Activated CD4-positive, alpha-beta T cell treated with anti-CD3 and anti-CD28 coated beads, Interleukin-2, Interleukin-4, amounts not matched to agents 100 ng/mL and 50 ng/mL, durations not matched to agents 16 hours and 8 hours (primary cell): ENCODE measurements at places on chromosomes 5 and 9.

DNA sequence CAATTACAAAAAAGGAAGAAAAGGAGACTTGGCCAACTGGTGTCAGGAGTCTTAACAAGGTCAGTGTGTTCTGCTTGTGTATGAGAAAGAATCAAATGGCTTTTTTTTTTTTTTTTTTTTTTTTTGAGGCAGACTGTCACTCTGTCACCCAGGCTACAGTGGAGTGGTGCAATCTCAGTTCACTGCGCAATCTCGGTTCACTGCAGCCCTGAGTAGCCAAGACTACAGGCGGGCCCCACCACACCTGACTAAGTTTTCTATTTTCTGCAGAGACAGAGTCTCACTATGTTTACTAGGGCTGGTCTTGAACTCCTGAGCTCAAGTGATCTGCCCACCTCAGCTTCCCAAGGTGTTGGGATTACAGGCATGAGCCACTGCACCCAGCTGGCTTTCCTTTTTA, 3.1 kb upstream of the IL7R start:
- peak; percentile 79 for DNase-seq

- DNase-seq = peak; percentile 59
Measured at GRCh38 chr9:77177894-77178794, 810 bp downstream of the VPS13A start.

- no peak for DNase-seq
Measured at GRCh38 chr5:169934990-169935389, 45.3 kb downstream of the INSYN2B start.

GRCh38 chr5:1047332-1047965, 38.8 kb downstream of the NKD2 start:
- DNase-seq = no peak

GRCh38 chr5:154038261-154038706, 426 bp downstream of the FAM114A2 start:
- peak; percentile 45 for DNase-seq

- no peak for DNase-seq
Measured at GRCh38 chr9:35002623-35003022, 13.1 kb downstream of the DNAJB5 start.

- DNase-seq = peak; percentile 42
Measured at GRCh38 chr5:159184858-159185381, 24.4 kb downstream of the RNF145 start.

DNA sequence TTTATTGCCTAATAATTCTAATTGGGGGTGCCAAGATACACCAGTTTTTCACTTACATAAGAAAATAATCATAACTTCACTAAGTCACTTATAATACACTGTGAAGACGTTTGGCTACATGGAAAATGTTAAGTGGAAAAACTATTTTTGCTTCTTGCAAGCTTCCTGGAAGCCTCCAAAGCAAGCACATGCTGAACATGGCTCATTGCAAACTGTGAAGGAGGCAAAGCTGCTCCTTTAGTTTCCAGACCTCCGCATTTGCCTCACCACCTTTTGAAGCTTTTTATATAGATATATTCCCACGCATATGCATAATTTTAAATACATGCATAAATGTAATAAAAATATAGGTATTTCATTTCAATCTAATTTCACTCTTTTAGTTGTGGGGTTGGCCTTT, 285.6 kb upstream of the PRDM9 start:
- DNase-seq = no peak

DNA sequence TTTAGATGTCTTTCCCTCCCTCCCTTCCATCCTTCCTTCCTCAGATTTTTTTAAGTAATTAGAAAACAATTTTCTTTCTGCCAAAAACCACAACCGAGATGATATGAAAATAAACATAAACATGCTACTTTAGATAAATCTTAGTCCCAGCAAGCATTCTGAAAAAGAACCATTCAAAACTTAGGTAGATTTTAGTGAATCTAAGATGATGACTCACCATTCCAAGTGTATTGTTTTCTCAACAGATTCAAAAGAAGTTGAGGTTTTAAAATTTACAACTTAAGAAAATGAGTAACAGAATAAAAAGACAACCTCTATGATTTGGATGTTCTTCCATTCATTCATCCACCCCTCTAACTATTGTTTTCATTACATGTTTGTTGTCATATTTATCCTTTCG, 465.1 kb downstream of the PDE4D start:
- no peak for DNase-seq

DNA sequence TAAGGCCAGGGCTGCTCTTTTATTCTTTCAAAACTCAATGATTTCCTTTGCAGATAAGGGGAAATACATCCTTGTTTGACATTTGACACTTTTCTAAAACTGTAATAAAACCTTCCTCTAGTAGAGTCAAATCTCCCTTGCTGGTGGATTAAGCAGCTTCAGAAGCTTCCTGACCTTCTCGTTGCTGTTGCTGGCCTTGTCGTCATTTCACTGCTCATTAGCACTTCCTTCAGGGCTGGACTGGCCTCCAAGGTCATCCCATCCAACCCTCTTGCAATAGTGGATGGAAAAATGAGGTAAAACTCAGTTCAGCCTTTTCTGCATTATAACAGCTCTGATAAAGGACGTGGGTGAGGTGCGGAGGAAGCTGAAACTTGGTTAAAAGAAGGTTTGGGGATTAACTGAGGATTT, 1.1 kb upstream of the ADAMTSL1 start:
- no peak for DNase-seq

DNA sequence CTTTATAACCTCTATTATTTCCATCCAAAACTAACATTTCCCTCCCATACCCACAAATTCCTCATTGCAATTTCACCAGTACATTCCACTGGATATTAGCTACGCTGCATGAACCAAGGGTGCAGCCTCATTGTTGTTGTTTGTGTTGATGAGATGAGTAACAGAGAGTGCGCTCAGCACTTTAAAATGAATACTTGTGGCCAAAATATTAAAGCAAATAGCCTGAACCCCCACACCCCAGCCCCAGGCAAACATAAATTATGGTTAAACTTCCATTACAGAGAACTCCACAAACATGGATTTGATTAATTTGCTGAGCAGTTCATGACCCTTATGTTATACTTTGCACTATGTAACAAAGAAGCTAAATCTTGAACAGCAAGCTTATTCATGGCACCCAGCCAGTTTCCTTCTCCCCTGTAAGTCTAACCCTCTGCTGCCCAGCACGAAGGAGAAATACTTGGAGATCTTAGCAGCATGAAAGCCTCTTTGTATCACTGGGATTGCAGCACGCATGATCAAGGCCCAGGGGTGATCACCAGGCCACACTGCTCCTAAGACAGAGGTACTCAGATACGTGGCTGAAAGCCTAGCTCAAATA, 205.0 kb downstream of the DOCK8 start:
- DNase-seq = no peak

DNA sequence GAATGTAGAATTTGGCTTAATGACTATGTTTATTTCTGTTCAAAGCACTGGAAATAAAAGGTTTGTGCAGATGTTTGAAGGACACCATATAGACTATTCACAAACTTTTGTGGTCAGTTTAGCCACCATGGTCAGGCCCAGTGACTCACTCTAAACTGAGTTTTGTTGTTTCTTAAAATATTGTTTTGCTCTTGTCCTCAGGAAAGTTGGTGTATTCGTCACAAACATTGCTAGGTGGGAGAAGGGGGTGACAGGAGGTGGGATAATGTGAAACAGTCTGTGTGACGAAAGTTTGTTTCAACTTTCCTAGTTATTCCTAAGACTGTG, 35.0 kb upstream of the LIFR start:
- DNase-seq = no peak

DNA sequence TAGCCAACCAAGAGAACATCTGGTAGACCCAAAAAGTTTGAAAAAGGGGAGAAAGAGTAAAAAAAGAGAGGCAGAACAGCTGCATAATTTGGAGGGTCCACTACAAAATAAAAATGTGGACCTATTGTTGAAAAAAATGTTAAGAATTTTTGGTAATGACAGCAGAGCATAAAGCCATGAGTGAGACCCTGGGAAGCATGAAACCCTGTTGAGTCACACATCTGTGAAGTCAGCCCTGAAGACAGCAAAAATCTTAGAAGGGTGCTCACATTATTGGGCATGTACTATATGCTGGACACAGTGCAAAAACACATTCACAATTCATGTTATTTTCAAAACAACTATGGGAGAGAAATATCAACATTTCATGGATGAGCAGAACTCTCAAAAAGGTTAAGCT, 56.4 kb upstream of the LIFR start:
- DNase-seq = no peak

DNA sequence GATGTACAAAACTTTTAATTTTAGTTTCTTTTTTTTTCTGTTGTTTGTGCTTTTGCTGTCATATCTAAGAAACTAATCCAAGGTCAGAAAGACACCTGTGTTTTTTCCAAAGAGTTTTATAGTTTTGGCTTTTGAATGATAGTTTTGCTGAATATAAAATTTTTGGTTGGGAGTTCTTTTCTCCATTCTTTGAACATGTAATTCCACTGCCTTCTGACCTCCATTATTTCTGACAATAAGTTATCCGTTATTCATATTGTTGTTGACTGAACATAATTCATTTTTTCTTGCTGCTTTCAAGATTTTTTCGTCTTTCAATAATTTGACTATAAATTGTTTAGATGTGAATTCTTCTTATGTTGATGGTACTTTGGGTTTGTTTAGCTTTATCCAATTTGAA, 82.2 kb upstream of the SLC24A2 start:
- no peak for DNase-seq

GRCh38 chr9:133701981-133702797, 36.0 kb downstream of the SARDH start:
- DNase-seq = peak; percentile 49

GRCh38 chr5:54659700-54660131, 142.2 kb downstream of the SNX18 start:
- no peak for DNase-seq

DNA sequence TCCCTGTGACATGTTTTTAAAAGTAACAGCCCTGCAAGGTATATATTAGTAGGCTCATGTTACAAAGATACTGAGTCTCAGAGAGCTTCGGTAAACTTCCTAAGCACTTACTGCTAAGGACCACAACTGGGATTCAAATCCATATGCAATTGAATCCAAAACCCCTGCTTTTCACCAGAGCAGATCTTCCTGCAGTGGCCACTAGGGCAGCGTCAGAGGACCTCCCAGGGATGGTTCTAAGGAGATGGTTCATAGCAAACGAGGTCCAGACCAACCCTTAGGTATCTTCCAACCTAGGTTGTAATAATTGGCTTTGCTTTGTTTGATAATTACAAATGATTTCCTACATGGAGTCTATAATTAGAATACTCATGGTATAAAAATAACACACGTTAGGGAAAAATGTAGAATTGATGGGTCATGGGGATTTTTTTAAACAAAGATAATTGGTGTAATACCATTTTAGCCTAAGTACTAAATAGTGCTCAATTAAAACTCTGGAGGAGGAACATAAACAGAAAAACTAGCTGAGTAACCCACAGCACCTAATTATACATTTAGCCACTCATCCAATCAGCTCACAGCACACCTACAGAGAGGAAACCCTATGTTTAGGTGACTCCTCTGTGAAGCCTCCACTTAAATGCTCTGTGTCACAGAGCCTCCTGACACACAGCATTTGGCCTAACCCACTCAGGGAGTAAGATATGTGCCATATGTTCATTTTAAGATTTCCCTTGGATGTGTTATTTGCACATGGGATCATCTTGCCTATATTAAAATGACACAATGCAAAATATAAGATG, 10.0 kb upstream of the CAST start:
- DNase-seq = no peak

- DNase-seq = peak; percentile 75
Measured at GRCh38 chr9:134449180-134449916, 123.1 kb downstream of the RXRA start.

DNA sequence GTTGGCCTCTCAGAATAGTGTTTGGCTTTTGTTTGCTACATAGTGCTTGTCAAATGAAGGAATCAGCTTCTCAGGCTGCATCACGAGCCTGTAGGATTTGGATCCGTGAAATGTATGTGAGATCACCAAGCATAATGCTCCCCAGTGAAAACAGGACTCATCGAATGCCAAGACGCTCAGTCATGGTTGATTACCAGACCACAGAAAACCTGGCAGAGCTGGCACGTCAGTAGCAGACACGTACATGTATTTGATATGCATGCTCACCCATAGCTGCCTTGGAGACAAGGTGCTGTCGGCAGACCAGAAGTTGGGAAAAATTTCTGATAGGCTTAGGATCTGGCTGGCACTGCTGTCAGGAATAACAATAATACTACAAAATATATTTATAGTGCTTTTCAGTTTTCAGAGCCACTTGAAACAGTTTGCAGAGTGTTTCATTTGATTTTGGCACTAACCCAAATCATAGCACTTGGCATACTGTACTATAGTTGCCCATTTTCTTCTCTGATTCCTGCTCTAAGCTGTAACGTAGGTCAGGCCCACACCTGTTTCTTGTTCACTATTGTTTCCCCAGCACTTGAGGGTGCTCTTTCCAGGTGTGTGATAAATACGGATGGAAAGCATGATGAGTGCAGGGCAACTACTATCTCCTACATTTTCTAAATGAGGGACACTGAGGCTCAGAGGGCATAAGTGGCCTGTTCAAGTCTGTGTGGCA, 226.1 kb downstream of the NR3C1 start:
- no peak for DNase-seq

DNA sequence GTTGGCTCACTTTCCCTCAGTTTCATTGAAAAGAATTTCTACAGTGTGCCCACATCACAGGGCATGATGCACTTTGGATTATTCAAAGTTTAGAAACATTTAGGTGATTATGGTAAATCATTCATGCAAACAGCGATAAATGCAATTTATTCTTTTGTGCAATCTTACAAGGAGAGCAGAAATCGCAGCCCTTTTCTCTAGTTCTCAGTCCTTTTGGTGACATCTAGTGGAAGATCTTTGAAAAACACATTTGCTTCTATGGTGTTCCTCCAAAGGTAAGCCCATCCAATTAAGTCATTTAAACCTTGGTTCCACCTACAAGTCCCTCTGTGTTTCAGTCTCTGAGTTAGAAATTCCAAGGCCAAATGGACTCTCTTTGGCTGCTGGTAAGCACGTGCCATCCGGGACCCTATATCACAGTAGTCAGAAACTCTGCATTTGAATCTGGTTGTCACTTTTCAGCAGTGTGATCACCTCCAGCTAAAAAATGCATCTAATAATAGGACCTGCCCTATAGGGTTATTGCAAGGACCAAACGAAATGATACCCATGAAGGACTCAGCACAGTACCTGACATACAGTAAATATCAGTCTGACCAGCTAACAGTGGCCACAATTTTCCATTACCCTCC, 66.4 kb downstream of the MACROH2A1 start:
- DNase-seq = peak; percentile 25

GRCh38 chr9:106862110-106862820, 701 bp upstream of the ZNF462 start:
- no peak for DNase-seq

- DNase-seq = peak; percentile 39
Measured at GRCh38 chr5:66945389-66946349, 250.9 kb downstream of the CD180 start.

DNA sequence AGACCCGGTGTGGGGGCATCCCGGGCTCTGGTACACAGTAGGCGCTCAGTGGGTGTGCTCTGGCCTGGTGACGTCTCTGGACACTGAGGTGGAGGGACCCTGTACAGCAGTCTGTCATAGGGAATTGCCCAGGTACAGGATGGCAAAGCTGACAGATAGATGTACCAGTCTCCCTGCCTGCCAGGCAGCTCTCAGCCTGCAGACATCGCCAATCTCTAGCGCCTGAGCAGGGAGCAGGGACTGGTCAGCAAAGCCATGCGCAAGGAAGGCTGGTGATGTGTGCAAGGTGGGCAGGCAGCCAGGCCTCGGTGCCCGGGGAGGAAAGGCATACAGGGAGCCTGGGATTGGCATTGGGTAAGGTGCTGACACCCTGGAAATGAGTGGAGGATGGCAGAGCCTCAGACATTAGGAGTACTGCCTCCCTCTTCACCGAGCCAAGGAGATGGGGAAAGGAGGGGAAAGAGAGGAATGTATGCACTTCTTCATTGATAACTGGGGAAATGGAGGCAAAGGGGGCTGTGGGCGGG, 33.9 kb upstream of the BRD3 start:
- DNase-seq = no peak

- no peak for DNase-seq
Measured at GRCh38 chr9:95107001-95107749, 210.3 kb downstream of the FANCC start.
